NCI-H774 (cell line): ENCODE measurements at places on chromosomes 4 and X.
A peak's percentile ranks its signal among the peaks of the same experiment; 100 is the strongest.

- DNase-seq, result no peak
Measured at GRCh38 chrX:24696294-24696693, 2.6 kb downstream of the POLA1 start.

GRCh38 chrX:122566401-122566800, 617.7 kb upstream of the GRIA3 start:
- DNase-seq, result no peak

DNA sequence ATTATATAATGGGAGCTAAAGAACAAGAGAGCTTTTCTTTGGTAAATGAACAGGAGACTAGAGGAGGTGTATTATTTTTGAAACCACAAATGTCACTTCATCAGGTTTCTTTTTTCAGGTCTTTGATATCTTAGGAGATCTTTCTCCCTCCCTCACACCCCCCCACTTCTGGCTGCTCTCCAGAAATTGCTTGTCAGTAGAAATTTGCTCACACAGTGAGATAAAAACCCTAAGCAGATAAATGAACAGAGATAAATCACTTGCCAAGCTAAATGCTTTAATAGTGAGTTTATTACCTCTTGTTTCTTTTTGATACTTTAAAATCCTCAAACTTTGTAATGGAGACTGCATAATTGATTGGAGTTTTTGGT, 421.2 kb upstream of the TENM3 start:
- DNase-seq, result no peak

- DNase-seq, result no peak
Measured at GRCh38 chr4:70471897-70472296, at the start of gene MUC7. TSS of gene MUC7 (plus strand) at chr4:70472197. CDS start at chr4:70474022, 1,825 bp downstream.

DNA sequence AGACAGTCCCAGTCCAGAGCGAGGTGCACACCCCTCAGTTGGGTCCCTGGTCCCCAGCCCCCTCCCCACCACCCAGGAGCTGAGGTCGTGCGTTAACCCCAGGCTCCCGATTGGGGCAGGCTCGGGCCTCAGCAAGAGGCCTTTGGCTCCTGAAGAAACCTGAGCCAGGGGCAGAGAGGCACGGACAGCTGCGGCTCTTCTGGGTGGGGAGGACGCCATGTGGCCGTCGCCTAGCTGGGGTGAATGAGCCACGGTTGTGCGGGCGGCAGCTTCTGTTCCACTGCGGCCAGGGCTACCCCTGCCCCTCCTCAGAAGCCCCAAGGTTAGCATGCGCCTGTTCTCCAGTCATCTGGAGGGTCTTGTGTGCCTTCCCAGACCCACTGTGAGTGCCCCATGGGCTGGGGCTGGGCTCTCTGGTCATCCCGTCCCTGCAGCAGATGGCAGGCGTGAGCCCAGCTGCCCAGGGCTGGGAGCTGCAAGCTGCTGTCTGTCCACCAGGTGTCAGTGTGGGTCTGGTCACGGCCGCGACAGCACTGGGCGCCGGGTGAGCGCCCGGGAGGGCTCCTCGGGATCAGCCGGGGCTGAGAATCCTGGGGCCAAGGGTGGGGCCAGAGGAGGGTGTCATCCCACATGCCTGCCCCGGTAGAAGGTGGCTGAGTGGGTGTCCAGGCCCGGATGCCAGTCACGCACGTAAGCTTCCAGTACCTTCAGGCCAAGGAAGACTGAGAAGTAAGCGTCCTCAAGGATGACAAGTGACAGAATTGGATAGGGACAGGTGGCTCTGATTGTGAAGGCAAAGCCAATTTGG, 21.9 kb downstream of the ATP2B3 start:
- peak; percentile 18 for DNase-seq

DNA sequence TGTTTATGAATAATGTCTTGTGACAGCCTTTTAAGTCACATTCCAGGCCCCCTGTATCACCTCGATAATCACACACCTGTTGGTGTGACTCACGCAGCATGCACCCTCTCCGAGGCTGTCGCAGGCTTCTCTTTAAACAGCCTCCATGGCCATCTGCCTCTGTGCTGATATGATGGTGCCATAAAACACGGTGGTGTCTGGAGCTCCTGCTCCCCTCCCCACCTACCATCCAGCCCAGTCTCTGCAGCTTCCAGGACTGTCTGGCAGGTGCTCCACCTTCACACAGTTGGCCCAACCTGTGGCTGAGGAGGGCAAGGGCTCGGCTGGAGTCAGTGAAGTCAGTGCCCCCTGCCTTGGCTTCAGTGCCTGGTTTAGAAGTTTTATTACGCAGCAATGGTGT, 173.8 kb upstream of the RPL34 start:
- DNase-seq, result no peak
